ENCODE measurements at places on chromosomes 2 and 18. TPM values are rescaled to one million over a fixed set of nuclear protein-coding genes. Genes with fewer than 3 reads are reported as not detected.

DNA sequence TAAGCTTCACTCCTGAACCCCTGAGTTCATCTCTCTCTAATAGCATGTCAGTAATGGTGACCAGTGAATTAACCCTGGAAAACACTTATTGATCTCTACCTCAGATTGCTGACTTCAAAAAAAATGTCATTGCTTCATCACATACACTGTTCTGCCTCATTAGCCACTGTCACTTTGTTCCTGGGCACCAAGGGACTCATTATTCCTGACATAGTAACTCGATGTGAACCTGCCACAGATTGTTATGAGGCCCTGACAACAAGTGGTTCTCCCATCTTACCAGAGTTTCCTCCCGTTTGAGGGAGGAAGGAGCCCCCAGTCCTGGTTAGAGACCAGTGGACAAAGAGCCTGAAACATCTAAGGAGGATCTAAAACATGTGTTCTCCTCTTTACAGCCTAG lies 403.3 kb upstream of the SMIM21 start:
- no peak for DNase-seq

Gene FEZ2
- 15.3 TPM for total RNA-seq

DNA sequence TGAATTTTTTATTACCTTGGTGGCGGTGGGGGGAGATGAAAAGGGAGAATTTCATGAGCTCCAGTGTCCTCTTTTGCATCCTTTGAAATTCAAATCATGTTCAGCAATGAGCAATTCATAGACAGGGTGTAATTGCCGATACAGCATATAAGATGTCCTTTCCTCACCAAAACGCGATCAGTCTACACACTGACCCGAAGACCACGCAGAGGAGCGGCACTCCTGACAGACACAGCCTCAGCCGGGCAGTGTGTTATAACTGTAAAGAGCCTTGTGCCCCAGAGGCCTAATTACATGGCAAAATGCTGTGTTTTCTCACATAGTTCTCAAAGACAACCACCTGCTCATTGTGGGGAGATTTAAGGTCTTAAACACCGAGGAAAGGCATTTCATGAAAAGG lies 38.4 kb upstream of the APCDD1 start:
- no peak for DNase-seq

DNA sequence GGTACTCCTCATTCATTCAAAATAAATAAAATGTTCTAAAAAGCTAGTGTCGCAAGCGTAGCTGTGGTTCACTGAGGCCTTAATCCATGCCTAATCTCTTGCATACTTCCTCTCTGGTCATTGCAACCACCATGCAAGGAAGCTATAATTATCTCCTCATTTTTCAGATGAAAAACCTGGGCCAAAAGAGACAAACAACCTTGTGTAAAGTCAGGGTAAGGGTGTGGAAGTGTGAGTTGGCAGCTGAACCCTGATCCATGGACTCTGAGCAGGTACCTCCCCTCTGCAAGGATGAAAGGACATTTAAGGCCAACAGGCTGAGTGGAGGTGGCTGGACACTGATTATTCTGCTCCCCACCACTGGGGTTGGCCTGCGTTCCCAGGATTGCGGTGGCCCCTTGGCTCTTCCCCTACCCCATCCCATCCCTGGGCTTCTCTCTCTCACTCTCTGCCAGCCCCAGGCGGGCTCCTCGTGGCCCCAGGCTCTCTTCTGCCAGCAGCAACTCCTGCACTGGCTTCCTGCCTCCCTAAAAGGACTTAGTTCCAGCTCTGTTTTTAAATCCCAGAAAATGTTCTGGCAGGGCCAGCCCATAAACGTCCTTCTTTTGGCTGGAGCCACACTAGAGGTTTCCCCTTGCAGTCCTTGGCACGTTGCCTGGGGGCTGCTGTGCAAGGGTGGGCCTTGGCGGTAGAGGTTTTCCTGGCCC lies 72.0 kb upstream of the AFF3 start:
- DNase-seq = no peak

GRCh38 chr18:60668583-60668982 lies 296.0 kb upstream of the MC4R start:
- no peak for DNase-seq

GRCh38 chr2:36147670-36148390 lies 207.7 kb upstream of the CRIM1 start:
- DNase-seq = no peak

Gene ZNF396
- 0.52 TPM for total RNA-seq

DNA sequence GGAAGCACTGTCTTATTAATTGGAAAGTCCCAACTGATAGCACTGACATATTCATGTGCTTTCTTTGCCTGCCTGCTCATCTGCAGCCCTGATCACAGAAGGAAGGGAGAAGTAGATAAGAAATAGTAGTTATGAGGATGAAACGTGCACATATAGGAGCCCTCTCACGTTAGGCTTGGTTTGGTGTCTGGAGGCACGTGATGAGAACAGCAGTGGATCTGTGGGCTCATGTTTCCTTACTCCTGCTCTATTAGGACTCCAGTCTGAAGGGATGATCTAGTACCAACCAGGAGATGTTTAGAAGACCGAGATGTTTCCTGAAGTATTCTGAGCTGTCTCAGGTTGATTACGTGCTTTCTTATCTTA lies 84.9 kb downstream of the MAP4K4 start:
- DNase-seq = no peak

- no peak for DNase-seq
Observed at GRCh38 chr2:37558623-37559022, 112.8 kb downstream of the CDC42EP3 start.

GRCh38 chr2:4354678-4355077 lies 651.3 kb downstream of the DCDC2C start:
- no peak for DNase-seq

Gene PMAIP1
- 48.8 TPM for total RNA-seq

- no peak for DNase-seq
Observed at GRCh38 chr2:237572742-237573101, 6.3 kb downstream of the PRLH start.

DNA sequence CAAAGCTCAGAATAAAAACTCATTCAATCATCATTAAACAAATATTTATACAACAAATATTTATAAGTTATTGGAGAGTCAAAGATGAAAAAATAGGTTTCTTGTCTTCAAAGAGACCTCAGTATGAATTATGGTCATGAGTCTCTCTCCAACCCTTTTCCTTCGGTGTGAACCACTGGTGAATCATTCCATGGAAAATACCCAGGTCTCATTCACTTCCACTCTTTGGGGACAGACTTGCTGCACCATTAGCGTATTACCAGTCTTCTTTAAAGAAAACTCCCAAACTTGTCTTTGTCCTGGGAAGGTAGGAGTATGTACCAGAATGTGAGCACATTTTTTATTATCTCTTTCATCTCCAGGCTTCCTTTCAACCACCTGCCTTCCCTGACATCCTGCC lies 257.4 kb upstream of the RBMS1 start:
- DNase-seq = no peak

Gene ABCG5
- total RNA-seq = not detected

Gene CCDC121
- total RNA-seq = 0.36 TPM

GRCh38 chr2:214261683-214262082 lies 149.2 kb upstream of the VWC2L start:
- no peak for DNase-seq

Gene STAMBP
- total RNA-seq = 40.6 TPM

Gene NMUR1
- total RNA-seq = 3.4 TPM

GRCh38 chr2:154720651-154721050 lies 22.2 kb downstream of the KCNJ3 start:
- DNase-seq = no peak

Gene TFCP2L1
- total RNA-seq = 0.19 TPM

- DNase-seq = no peak
Observed at GRCh38 chr2:68987021-68987503, 12.6 kb downstream of the GKN1 start.

Gene CCDC85A
- not detected for total RNA-seq

GRCh38 chr18:61898640-61899101 lies 5.9 kb upstream of the RNF152 start:
- DNase-seq = no peak

Gene CACNB4
- total RNA-seq = 0.40 TPM

GRCh38 chr2:58572731-58573130 lies 331.6 kb upstream of the FANCL start:
- DNase-seq = no peak

- no peak for DNase-seq
Observed at GRCh38 chr2:223032187-223033142, 19.5 kb upstream of the KCNE4 start.

DNA sequence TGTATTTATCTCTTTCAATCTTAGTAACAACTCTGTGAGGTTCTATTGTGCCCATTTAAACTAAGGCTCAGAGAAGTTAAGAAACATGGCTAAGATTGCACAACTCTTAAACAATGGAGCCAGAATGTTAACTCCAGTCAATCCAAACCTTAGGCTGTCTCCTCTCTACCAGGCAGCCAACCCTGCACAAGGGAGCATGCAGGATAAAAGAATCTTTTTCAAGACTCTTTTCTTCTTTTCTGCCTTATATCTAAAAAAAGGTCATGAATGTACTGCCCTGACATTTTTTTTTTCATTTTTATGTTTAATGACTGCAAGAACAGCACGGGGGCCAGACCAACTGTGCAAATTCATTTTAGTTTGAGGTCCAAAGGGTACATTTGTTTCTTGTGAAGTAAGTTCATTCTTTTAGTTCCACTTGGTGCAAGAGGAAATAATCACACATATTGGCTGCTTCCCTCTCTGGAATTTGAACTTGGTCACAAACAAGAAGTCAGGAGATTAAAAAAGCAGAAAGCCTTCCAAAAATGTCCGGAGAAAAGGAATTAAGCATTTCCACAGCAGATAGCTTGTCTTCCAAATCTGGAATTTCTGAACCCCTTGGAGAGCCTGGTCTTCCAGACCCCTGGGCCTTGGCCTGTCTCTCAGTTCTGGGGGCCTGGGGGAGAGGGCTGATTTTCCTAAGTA lies 96.0 kb upstream of the RIOK3 start:
- no peak for DNase-seq

Gene NXPH2
- not detected for total RNA-seq

Gene POTEF
- not detected for total RNA-seq

Gene GATA6
- not detected for total RNA-seq

DNA sequence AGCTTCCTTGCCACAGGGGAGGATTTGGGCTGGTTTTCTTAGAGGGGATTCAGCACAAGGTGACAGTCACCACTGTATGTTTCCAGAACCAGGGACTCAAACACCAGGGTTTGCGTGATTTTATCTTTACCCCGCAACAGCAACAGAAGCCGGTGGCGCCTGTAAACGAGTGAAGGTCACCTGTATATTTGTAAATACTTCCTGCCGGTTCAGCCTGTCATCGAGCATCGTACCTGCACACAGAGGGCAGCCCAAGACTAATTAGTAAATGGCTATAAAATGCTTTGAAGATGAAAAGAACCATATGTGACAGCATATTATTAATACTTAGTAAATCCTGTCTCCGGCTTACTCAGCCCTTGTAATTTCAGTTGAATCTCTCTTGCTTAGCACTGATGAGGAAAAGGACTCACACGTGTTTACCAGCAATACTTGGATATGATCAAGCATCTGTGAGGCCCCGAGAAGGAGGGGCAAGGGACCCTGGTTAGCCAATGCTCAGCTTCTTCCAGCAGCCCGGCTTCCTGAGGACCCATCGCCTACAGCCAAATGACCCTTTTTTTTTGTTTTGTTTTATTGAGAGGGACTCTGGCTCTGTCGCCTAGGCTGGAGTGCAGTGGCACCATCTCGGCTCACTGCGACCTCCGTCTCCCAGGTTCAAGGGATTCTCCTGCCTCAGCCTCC lies 51.3 kb upstream of the FOSL2 start:
- DNase-seq = no peak

- no peak for DNase-seq
Observed at GRCh38 chr2:129118296-129118695, 799.6 kb upstream of the HS6ST1 start.

DNA sequence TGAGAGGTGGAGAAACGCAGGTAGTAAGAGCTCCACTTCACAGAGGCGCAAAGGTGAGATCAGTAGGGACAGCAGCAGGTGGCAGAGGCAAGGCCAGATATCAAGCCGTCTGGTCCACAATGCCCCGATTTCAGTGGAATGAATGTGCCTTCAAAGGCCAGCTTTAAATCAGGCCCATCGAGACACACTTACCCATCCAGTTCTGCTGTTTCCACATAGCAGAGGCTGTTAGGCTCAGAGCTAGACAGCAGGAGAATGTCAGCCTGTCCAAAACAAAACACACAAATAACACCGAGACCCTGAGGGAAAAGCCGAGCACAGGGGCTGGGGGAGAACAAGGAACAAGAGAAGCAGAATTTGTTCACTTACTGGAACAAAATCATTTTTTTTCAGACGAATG lies 75.8 kb upstream of the NARS1 start:
- DNase-seq = no peak

DNA sequence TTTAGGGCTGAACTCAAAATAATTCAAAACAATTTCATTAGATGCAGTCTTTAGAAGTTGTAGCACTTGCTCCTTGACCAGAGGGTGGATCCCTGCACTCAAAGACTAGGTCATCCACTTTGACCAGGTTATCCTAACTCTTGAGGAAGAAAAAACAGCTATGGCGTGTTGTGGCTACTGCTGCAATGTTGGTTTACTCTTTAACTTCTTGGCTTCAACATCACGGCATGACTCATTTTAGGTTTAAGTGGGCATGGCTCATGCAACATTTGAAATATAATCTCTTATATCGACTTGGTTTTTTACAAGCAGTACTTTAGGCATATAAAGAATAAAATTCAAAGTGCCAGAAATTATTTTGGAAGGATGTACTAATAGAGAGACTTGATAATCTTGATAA lies 35.4 kb downstream of the ANKRD29 start:
- DNase-seq = no peak

- DNase-seq = no peak
Observed at GRCh38 chr2:113206251-113206650, 32.5 kb downstream of the PSD4 start.

Gene LYPD6B
- not detected for total RNA-seq

Gene ATRAID
- total RNA-seq = 59.3 TPM

GRCh38 chr2:58350484-58350883 lies 109.4 kb upstream of the FANCL start:
- no peak for DNase-seq

DNA sequence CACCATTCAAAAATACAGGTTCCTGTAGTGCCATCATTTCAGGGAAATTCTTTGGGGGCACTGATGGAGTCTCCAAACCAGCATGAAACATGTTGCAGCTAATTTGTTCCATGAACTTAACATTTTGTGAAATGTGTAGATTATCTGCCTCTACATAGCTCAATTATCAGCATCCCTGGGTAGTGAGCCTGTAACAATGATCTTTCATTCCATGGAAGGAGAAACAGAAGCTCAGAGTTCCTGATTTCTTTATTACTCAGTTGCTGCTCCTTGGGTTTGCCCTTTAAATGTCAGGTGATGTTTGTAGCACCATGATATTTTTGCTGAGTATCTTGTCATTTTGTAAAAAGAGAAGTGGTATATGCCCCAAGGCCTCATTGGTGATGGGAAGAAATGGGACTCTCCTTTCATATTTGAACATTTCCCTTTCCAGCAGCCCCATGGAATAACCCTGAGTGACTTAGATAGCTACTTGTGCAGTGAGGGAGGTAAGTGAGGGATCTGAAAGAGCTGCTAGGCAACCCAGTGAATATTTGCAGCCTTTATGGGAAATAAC lies 146.9 kb downstream of the CERS6 start:
- no peak for DNase-seq

Gene RGPD8
- total RNA-seq = 19.5 TPM

- no peak for DNase-seq
Observed at GRCh38 chr2:113894156-113894743, 4.4 kb downstream of the ACTR3 start.
